NCI-H1930 (cell line): ENCODE measurements at places on chromosomes 3 and 15.

- DNase-seq, result no peak
Observed at GRCh38 chr3:94323596-94323995, 260.7 kb downstream of the NSUN3 start.

DNA sequence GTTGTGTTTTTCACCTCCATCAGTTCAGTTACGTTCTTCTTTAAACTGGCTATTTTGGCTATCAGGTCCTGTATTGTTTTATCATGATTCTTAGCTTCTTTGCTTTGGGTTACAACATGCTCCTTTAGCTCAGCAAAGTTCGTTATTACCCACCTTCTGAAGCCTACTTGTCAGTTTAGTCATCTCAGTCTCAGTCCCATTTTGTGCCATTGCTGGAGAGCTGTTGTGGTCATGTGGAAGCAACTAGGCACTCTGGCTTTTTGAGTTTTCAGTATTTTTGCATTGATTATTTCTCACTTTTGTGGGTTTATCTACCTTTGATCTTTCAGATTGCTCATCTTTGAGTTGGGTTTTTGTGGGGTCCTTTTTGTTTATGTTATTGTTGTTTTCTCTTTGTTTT, 151.3 kb downstream of the CFAP20DC start:
- DNase-seq, result no peak

DNA sequence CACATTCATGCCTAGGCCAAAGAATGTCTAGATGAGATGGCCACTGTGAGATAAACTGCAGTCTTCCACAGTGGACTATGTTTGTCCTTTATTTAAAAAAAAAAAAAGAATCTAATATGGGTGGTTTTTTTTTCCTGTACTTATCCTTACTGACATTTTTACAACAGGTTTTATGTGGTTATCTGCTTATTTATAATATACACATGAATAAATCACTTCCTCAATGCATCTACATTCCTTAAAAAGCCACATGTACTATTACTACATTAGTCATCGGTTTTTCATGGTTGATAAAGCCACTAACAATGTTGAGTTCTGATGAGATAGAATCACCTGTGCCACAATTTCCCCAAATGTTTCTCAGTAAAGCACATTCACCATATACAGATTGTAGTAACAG, 341.3 kb upstream of the THBS1 start:
- no peak for DNase-seq

DNA sequence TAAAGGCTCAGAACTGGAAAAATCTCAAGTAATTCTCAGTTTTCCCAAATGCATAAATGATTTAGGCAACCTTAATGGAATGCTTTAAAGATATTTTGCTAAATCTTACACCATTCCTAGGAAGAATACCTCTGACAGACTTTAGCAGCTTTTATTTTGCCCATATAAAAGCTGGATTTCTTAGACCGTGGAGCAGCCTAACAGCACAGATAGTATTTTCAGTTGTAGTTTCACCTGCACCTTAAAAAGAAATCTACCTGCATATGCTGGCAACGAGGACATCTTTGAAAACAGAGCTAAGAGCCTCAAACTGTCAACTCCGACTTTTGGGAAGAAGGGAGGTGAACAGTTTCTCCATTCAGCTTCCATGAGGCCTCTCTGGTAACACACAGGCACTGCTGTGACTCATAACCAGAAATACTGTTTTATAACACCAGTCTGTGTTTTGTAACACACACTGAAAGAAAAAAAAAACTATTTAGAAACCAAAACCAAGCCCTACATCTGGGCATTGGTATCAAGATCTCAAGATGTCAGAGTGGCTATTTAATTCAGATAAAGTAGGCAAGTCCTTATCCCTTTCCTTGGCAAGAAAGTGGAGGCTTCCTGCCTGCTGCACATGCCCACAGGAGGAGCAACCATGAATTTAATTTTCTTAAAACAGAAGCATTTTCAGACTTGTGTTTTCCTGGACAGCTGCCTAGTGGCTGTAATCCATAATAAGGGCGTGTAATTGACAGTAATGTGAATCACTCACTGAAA, 181.5 kb upstream of the ICE2 start:
- DNase-seq, result no peak

DNA sequence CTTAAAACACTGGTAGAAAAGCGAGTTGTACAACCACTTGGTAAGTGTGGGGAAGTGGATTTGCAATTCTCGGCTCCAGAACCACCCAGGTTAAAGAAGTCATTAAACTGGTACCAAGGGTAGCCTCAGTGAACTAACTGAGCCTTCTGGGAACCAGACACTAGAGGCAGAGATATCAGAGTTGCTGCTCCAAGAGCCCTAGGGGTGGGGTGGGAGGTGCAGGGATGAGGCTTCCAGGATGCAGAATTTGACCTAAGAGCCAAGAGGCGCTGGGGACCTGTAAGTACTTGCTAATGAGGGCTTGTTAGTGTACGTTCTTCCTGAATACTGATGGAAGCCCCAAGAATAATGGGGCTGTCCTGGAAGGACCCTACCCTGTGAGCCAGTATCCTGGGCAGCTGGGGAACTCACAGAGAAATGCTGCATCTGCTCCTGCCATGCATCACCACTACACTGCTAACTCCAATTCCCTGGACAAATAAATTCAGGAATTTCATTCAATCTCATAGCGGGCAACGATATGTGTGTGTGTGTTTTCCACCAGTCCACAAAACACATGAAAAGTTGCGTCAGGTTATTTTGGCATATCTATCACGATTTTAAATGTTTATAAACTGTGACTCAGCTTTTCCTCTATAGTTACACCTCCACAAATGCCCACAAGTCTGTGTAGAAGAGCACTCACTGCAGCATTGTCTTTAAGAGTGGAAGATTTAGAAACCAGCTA, 23.8 kb downstream of the STIMATE start:
- DNase-seq, result no peak

GRCh38 chr15:75313116-75313845, 22.6 kb upstream of the COMMD4 start:
- no peak for DNase-seq

DNA sequence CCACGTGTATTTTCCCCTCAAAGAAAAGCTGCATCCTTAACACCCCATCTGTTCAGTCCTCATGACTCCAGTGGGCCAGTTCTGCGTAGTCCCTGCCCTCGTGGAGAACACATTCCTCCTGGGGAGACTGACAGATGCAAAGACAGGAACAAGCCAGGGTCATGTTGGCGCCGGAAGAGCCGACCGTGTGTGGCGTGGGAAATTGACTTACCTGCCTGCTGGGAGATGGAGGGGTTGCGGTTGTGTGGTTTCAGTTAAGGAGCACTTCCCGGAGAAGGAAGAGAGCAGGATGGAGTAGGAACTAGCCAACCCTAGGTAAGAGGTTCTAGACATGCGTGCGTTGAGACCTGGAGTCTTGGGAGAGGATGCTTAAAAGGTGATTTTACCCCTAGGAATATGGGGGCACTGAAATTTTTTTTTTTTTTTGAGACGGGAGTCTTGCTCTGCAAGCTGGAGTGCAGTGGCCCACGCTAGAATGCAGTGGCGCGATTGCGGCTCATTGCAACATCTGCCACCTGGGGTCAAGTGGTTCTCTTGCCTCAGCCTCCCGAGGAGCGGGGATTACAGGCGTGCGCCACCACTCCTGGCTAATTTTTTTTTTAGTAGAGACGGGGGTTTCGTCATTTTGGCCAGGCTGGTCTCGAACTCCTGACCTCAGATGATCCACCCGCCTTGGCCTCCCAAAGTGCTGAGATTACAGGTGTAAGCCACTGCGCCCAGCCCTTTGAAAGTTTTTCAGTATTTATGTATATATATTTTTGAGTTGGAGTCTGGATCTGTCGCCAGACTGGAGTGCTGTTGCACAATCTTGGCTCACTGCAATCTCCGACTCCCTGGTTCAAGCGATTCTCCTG, 1.4 kb downstream of the VHL start:
- DNase-seq, result no peak
